ENCODE measurements at places on chromosomes 7 and 10. TPM values are rescaled to one million over a fixed set of nuclear protein-coding genes. Genes with fewer than 3 reads are reported as not detected.

LMTK2 gene
- 6.3 TPM for polyA plus RNA-seq

MEIG1 gene
- not detected for polyA plus RNA-seq

VWA2 gene
- not detected for polyA plus RNA-seq

DNA sequence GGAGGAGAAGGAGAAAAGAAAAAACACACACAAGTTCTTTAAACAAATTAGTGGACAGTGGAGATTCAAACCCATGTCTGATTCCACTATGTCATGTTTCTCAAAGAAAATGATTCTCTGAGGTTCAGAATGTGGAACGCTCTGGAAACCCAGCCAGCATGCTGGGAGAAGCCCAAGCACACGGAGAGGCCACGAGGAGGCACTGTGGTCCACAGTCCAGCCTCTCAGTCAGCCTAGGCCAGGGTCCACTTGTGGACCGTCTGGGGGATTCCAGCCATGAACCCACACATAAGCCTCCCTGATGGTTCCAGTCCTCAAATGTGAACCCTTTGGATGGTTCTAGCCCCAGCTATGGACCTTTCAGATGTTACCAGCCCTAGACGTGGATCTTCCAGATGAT, 73.4 kb downstream of the CAV1 start:
- no peak for DNase-seq

DNA sequence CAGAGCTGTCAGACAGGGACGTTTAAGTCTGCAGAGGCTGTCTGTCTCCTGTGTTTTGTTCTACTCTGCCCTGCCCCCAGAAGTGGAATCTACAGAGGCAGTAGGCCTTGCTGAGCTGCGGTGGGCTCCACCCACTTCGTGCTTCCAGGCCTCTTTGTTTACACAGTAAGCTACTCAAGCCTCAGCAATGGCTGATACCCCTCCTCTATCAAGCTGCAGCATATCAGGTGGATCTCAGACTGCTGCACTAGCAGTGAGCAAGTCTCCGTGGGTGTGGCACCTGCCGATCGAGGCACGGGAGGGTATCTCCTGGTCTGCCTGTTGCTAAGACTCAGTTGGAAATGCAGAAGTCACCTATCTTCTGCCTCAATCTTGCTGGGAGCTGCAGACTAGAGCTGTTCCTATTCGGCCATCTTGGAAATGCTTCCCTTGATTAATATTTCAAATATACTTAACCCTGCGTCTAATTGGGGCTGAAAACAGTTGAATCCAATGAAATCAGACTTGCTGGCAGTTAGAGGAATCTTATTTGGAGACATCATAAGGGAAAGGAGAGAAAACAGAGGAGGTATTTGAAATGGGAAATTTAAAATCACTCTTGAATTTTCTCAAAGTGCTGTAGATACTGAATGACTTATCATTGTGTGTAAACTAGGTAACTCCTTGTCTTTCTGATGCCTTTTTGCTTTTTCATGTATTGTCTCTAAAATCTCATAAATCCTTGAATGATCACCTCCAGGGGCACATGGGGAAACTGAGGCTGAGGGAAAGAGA, 13.8 kb upstream of the CYP3A5 start:
- DNase-seq, result no peak

DNA sequence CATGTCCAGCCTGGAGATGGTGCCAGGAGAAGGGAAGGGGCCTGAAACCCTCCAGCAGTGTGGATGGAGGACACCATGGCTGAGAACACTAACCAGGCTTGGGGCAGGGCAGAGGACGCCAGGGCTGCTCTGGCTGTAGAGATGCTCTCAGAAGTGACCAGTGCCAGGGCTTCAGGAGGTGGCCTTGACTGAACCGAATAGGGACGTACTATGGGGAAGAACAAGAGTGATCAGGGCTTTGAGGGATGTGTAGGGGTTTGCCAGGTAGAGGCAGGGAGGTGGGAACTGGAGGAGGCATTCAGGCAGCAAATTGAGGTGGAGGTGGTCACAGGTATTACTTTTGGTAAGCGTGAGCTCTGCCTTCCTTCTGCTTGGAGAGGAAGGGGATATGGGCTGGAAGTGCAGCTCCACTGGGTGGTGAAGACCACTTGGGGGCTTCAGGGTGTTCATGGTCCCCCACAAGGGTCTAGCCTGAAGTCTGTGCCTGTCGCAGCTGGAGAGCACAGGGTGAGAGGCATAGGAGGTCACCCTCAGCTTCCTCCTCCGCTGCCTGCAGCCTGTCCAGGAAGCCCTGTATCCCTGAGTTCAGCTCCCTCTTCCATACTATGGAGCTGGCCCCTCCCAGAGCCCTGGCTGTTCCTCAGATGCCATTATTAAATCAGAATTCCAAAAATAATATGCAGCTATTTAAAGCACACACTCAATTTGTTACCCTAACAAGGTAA, 27.8 kb downstream of the ADCY1 start:
- no peak for DNase-seq

DNA sequence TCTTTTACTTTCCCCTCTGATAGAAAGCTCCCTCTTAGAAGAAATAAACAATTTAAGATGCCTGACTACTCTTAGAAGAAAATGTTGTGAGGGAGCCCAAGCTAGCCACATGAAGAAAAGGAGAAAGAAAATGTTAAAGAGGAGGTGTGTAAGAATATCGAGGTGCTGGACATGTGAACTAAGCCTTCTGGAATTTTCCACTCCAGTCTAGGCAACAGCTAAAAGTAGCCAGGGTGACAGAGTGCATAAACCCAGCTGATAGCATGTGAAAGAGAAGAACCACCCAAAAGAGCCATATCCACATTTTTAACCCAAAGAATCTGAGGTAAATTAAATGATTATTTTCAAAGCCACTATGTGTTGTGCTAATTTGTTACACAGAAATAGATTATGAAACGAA, 1690.6 kb upstream of the LRRTM3 start:
- no peak for DNase-seq

- DNase-seq, result no peak
These were observed 19.1 kb downstream of the BTRC start for GRCh38 chr10:101373063-101373462.

GRCh38 chr10:24432478-24433416, 223.8 kb downstream of the KIAA1217 start:
- DNase-seq, result no peak

DNA sequence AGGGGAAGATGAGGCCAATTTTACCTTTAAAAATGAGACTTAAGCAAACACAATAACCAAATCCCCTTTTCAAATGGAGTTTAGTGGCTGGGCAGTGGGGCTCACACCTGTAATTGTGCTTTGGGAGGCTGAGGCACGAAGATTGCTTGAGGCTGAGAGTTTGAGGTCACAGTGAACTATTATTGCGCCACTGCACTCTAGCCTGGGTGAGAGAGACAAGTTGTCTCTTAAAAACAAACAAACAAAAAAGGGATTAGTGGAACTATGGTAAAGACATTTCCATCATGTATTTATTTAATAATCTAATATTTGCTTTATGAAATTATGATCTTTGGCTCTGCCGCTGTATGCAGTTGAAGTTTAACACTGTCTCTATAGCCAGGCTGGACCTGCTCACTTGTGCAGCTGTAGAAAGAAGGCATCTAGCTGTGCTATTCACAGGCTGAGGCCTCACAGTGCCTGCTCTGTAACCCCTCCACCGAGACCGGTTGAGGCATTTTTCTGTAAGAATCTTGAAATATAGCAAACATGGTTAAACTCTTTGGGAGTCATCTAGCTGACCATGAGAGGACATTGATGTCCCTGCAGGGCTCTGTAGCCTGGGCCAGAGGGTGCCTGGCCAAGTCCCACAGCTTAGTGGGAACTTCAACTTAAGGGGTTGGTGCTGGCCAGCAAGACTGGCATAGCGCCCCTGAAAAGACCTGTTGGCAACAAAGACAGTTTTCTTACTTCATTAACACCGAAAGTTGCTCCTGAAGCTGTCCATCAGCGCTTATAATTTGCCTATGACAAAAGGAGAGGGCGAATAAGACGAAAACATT, 131.8 kb downstream of the BMPER start:
- no peak for DNase-seq
